ENCODE measurements at places on chromosomes 5 and 9. TPM values are rescaled to one million over a fixed set of nuclear protein-coding genes. Genes with fewer than 3 reads are reported as not detected.

Gene PAPPA
- total RNA-seq, result 15.5 TPM

DNA sequence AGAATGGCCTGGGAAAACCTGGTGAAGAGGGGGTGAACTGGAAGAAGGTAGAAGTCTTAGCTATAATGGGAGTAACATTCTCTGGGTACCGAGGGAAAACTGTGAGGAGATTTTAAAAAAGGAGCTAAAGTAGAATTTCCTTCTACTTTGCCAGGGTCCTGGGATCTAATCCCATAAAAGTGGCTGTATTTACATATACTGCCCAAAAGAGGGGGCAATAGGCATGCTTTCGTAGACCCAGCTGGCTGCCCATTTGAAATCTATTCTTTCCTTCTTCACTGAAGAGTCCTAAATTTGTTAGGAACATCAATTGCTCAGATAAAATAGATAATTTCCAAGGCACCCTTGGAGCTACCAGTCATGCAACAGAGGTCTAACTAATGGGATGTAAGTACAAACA, 159.2 kb downstream of the CDC42SE2 start:
- DNase-seq, result no peak

- DNase-seq, result no peak
These were observed 2.2 kb downstream of the ABHD17B start for GRCh38 chr9:71908825-71909224.

Gene PCAT7
- total RNA-seq, result not detected

- DNase-seq, result no peak
These were observed 561.8 kb downstream of the CETN3 start for GRCh38 chr5:89847743-89848142.

GRCh38 chr5:106121972-106122605, 1548.6 kb downstream of the EFNA5 start:
- no peak for DNase-seq

Gene PCDHGB1
- 1.7 TPM for total RNA-seq

Gene KCTD16
- total RNA-seq, result 1.4 TPM

DNA sequence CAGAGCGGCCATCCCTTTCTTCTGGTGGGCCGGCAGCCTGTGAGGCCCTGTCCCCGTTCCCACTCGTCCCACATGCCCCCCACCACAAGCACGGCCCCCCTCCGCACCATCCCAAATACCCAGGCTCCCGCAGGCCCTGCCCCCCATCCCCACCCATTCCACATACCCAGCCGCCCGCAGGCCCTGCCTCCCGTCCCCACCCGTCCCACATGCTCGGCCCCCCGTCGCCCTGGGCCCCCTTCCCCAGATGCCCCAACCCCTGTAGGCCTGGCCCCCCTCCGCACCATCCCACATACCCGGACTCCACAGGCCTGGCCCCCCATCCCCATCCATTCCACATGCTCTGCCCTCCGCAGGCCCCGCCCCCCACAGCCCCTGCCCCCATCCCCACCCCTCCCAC, 11.5 kb downstream of the SLC6A19 start:
- DNase-seq, result no peak

Gene CATSPER3
- 0.13 TPM for total RNA-seq

GRCh38 chr9:104927912-104928740, at the start of gene ABCA1:
TSS of gene ABCA1 (minus strand) at chr9:104928155. CDS start at chr9:104903679, 24,476 bp downstream.
- peak; percentile 64 for DNase-seq

GRCh38 chr5:10264604-10265003, 14.5 kb downstream of the CCT5 start:
- DNase-seq, result no peak

Gene RNF180
- total RNA-seq, result 11.5 TPM

DNA sequence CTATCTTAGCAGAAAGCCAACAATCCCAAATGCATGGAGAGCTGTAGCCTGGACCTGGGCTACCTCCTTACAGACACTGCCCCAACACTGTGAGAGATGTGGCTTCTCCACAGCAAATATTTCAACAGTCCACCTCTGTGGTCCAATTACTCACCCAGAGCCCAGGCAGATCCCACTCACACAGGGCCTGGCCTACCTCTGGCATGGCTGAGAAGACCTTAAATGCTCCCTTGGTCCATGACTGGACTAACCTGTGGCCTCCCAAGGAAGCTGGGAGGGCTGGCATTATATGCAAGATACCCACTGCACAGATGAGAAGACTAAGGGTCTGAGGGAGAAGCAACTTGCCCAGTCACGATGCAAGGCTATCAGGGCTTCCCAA, 22.8 kb upstream of the SLC25A51 start:
- DNase-seq, result no peak

DNA sequence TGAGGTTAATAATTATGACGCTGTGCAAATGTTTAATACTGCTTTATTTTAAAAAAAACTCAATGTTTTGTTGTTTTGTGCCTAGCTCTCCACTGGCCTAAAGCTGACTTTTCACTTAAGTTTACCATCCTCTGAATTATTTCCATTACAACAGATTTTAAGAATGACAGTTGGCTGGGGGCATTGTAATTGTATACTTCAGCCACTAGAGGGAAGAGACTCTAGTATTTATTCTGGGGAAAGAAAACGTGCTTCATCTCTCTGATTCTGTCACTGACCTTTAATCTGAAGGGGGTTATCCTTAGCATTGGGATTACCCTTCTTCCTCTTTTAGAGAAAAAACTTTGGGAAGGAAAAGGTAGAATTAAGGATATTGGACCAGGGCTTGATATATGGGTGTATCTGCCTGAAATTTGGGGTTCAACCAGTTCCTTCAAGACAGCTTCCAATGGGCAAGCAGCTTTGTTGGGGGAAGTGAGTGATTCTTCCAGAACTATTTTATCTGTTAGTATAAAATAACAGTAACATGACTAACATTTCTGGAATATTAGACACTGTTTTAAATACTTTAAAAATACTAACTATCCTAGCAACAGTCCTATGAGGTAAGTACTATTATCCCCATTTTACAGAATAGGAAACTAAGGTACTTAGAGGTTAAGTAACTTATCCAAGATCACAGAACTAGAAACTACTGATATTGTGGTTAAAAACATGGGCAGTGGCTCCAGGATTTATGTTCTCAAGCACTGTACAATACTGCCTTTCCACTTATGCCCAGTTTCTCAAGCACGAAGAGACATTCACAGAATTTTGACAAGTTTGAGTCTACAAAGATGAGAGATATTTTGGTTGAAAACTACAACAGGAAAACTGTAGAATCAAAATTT, 208.4 kb downstream of the CD180 start:
- no peak for DNase-seq

Gene CLTA
- total RNA-seq, result 482 TPM

- DNase-seq, result no peak
These were observed 30.2 kb upstream of the ENHO start for GRCh38 chr9:34552986-34553385.

- DNase-seq, result no peak
These were observed 6.3 kb downstream of the RBM27 start for GRCh38 chr5:146209714-146210113.

- DNase-seq, result no peak
These were observed 135.6 kb downstream of the ICE1 start for GRCh38 chr5:5558102-5558501.

Gene ALAD
- 6.2 TPM for total RNA-seq

GRCh38 chr5:134143944-134144941, 29.8 kb downstream of the TCF7 start:
- DNase-seq, result no peak

Gene SVEP1
- total RNA-seq, result 1.6 TPM

- DNase-seq, result no peak
These were observed 126.1 kb upstream of the WWC1 start for GRCh38 chr5:168165221-168165914.

Gene C8G
- total RNA-seq, result not detected

DNA sequence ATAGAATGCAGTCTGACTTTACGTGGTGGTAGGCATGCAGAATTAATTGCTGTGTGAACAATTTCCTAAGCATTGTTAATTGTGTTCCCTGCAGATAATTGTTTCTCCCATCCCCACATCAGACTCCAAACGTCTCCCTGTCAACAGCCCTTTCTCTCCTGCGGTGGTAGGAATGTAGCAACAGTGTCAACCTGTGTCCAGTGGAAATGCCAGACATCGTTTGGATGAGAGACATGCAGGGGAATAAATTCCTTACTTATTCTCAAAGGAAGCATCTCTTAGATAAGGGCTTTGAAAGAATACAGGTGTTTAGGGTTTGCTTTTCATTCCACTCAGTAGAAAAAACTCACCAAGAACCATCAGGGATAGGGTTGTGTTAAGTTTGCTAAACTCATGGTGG, 245.3 kb upstream of the WWC1 start:
- no peak for DNase-seq

Gene FIBCD1
- total RNA-seq, result 2.3 TPM

DNA sequence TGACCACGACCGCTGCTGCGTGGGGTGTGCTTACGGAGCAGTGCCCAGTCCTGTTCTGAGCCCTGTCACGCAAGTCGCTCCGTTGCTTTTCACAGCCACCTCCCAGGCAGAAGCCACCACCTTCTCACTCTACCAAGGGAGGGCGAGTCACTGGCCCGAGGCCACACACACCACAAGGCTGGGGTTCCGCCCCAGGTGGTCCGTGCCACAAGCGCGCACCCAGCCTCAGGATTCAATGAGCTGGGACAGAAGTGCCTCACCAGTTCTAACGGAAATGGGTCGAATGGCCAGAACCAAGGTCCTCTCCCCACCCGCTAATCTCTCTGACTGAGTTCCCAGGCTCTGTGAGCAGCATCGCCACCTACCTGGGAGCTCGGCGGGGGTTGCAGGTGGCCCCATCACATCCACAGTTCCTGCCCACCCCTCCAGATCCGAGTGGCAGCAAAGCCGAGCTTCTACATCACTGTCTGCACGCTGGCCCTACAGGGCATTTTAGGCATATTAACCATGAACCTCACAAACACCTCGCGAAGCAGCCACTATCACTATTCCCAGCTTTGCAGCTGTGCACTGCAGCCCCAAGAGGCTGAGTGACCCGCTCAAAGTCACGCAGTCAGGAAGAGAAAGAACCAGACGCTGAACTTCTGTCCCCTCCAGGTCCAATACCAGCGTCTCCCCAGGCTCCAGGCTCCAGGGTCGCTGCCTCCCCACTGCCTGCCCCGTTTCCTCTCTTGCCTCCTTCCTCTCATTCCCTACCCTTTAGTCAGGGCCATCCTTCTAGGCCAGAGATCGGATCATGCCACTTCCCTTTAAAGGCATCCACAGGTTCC, 92.1 kb upstream of the PHYKPL start:
- DNase-seq, result no peak

DNA sequence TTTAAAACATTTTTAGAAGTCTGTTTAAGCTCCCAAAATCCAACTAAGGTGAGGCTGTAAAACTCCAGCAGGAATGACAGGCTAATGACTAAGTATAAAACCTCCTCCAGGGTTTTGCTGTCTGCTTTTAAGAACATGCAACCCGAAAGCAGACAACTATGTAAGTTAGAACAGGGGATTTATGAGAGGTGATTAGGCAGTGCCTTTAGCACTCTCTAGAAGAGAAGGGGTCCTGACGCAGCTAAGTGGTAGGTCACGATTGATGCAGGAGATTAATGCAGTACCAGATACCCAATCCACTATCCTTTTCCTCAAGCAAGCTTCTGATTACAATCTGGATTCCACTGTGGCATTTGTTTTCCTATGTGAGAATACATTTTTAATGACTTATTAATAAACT, 25.9 kb downstream of the HOMER1 start:
- no peak for DNase-seq

GRCh38 chr9:19127871-19128500, 694 bp upstream of the PLIN2 start:
- DNase-seq, result no peak

- peak; percentile 100 for DNase-seq
These were observed 5.9 kb downstream of the DUSP1 start for GRCh38 chr5:172764861-172765765.

DNA sequence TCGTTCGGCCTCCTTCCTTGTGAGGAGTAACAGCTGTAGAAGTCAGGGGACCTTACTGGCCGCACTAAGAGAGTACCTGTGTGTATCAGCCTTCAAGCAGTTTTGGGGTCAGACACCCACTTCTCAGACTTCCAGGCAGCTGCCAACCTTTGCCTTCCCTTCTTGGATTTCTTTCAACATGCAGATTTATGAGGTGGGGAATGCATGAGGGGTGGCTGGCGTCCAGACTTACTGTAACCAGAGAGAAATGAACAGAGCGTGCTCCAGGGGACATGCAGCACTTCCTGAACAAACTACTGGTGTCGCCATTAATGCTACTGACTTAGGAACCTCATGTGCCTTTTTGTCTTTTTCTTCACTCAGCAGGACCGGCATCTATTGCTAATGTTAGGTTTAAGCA, 46.7 kb downstream of the INSYN2B start:
- DNase-seq, result no peak

DNA sequence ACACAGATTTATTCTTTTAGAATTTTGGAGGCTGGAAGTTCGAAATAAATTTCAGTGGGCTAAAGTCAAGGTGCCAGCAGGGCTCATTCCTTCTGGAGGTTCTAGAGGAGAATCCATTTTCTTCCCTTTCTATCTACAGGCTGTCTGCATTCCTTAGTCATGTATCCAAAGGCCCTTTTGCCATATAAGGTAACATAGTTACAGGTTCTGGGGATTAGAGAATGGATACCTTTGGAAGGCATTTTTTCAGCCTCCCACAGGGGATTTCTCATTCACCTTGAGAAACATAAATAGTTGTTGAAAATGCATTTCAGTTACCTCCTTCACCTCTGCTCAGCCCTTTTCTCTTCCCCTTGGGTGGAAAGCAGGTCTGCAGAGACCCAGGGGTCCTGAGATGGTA, 280.0 kb upstream of the MAP3K1 start:
- peak; percentile 41 for DNase-seq

- no peak for DNase-seq
These were observed 247.0 kb downstream of the CHSY3 start for GRCh38 chr5:130151239-130151638.

Gene FOXD4L5
- total RNA-seq, result 0.04 TPM

Gene PCDHB10
- 3.4 TPM for total RNA-seq

DNA sequence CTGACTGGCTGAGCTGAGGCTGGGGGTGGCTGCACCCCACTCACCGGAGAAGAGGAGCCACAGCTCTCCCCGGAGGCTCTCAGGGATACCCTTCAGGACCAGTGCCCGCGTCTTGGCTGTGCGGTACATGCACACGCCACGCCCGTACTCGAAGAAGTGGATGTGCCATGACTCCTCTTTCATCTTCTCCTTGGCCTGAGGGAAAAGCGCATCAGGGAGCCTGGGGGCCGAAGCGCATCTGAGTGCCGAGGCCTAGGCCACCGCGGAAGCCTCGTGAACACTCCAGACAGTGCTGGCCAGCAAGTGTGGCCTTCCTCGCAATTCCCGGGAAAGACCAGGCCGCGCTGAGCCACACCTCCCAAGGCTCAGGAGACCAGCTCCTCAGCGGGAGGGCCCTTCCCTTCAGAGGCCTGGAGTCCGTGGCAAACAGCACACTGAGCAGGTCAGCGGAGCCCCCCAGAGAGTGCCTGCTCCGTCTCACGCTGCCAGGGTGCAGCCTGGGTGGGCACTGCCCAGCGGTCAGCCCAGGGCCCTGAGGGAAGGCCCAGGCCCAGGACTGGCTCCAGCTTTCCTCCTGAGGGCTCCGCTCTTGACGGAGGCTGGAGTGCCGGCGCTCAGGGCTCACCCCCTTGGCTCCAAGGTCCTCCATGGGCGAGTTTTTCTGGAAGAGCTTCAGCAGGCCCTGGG, 20.5 kb upstream of the MRNIP start:
- no peak for DNase-seq

Gene PCDHGC4
- total RNA-seq, result 0.62 TPM
